ENCODE measurements at places on chromosomes 2 and 18. TPM values are rescaled to one million over a fixed set of nuclear protein-coding genes. Genes with fewer than 3 reads are reported as not detected.

DNA sequence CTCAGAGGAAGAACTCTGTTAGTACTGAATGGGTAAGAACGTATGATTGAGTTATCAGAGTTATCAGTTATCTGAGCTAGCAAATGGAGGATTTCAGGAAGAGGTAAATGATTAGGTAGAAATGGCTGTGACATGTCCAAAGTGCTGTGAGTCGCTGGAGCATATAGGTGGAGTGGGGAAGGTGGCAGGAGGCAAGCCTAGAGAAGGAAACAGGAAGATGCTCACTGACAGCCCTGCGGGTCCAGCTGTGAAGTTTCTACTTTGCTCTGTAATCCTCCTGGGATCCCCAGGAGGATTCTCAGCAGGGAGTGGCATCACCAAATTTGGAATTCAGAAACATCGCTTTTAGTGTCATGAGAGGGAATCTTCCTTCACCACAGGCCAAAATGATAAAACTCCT lies 52.0 kb downstream of the GYPC start:
- DNase-seq, result no peak

Gene WDR35
- total RNA-seq, result 16.4 TPM

Gene ATAD2B
- total RNA-seq, result 42.2 TPM

Gene CYRIA
- 16.7 TPM for total RNA-seq

DNA sequence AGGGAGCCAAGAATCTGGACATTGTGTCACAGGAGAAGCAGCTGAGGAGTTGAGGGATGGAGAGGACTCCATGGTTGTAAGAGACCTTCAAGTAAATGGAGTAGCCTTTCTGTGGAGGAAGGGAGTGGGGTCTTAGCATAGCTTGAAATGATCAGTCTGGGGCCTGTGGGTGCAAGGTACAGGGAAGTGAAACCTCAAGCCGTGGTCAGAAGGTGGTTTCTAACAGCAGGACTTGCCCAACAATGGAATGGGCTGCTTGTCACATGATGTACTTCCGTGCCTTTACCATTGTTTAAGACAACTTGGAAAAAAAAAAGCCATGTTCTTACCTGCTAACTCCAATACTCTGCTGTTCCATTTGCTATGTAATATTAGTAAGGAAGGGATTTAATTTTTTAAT lies 140.7 kb downstream of the LDLRAD4 start:
- no peak for DNase-seq

Gene MAB21L4
- not detected for total RNA-seq

DNA sequence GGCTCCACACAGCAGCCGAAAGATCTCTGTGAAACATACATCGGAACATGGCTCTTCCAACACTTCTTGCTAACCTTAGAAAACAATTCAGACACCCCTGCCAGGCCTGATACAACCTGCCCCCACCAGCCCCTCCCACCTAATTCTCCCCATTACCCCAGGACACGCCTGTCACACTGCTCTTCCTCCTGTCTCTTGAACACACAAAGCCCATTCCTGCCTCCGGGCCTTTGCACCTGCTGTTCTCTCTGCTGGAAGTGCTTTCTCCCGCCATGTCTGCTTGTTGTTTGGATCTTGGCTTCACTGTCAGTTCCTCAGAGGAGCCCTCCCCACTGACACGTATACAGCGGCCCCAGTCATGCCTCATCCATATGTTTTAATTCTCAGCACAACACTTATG lies 24.1 kb downstream of the CELF4 start:
- no peak for DNase-seq

DNA sequence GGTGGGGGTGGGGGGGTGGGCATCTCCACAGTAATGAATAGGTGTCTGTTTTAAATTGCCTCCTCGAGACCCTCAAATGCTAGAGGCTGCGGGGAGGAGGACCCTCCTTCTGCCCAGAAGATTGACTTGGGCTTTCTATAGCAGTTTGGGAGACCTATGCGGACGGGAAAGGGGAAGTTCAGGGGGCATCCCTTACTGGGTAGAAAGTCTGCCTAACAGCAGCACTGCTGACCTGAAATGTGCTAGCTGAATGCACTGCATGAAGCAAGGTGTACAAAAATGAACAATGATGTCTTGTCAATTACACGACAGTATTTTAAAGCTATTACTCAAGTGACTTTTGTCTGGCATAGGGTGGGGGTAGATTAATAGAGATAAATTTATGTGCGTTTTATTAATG lies 2.5 kb downstream of the DCC start:
- no peak for DNase-seq

DNA sequence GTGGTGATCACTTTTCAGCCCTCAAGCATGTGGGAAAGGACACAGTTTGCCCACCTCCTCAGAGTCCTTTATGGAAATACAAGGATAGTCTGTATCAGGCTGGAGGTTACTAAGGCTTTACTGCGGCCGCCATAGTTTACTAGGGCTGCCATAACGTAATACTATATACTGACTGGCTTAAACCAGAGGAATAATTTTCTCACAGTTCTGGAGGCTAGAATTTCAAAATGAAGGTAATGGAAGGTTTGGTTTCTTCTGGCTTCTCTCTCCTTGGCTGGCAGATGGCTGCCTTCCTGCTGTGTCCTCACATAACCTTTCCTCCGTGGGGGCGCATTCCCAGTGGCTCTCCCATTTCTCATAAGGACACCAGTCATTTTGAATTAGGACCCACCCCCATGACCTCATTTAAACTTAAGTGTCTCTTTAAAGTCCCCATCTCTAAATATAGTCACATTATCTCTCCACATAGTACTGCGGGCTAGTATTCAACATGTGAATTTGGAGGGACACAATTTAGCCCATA lies 12.5 kb upstream of the ATIC start:
- DNase-seq, result no peak

Gene CFAP53
- 0.98 TPM for total RNA-seq

GRCh38 chr2:233434666-233435330 lies 80.5 kb downstream of the DGKD start:
- peak; percentile 49 for DNase-seq

- no peak for DNase-seq
These were observed 84.3 kb downstream of the NEB start for GRCh38 chr2:151649966-151650365.

Gene GPR39
- total RNA-seq, result 0.31 TPM

DNA sequence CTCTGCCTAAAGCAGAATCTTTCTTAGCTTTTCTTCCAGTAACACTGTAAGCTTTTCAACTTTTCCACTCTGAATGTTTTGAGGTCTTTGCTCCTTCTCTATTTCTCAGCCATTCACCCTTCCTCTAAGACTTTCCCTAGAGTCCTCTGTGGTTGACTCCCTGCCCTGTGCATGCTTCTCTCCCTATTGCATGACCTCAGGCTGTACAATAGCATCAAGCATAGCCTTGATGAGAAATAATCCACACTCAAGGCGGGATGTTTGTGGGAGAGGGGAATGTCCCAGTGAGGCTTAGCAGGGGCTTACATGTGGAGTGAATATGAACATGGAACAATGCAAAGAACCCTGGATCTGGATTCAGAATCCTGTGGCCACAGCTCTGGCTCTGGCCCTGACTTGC lies 48.4 kb upstream of the IGFBP5 start:
- DNase-seq, result no peak

DNA sequence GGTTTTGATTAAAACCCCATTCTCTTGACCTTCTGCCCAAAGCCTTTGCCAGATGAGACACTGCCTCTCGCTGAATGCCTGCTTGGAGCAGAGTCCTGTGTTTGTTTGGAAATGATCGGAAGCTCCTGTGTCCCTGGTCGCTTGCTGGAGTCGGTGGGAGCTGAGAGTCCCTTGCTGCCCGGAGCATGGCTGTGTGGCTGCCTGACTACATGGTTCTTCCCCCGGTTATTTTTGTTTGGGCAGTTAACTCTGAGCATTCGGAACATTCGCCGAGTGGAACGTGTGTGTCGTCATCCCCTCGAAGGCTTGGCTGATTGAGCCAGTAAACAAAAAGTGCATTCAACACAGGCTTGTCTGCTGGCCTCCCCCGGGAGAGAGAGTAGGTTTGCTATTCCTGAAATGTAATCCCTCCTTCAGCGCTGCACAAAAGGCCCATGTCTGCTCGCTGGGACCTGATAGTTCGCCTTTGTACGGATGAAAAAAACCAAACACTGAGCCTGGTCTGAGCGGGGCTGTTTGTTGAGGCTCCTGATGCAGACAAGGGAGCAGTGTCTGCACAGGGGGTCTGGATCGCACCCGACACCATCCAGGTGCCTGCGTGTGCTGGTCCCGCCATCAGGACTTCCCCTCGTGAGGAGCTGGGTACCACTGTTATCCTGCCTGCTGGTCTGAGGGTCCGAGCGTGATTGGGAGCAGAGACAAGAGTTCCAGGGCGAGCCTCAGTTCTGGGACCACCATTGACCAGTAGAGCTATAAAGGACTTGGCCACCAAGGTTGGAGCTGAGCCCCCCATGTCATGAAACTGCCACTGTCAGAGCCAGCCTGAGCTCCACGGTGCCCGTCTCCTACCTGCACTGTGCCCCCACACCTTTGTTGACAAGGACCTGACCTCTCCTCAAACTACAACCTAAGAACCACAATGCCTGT lies 83.8 kb downstream of the AGAP1 start:
- peak; percentile 79 for DNase-seq

DNA sequence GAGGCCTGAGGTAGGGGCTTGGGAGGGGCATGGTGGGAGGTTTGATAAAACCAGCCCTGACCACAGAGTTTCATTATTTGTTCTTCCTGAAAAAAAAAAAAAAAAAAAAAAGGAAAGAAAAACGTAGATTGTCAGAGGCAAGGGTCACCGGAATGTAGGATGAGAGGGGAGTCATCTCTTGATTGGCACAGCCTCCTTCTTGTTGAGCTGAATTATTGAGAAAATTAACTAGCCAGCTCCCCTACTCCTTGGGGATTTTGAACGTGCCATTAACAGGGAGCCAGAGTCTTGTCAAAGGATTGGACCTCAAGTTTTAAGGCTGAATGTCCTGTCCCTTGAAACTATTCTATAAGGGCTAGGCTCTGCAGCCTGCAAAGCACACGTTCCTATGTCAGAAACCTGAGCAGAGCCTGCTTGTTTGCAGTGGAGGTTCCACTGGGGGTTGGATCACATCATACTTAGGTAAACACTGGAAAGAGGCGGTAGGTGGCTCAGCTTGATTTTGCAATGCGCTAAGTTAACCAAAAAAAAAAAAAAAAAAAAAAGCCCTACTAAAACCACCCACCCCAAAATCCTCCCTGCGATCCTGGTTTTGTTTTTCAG lies 2.3 kb downstream of the INHBB start:
- DNase-seq, result no peak

DNA sequence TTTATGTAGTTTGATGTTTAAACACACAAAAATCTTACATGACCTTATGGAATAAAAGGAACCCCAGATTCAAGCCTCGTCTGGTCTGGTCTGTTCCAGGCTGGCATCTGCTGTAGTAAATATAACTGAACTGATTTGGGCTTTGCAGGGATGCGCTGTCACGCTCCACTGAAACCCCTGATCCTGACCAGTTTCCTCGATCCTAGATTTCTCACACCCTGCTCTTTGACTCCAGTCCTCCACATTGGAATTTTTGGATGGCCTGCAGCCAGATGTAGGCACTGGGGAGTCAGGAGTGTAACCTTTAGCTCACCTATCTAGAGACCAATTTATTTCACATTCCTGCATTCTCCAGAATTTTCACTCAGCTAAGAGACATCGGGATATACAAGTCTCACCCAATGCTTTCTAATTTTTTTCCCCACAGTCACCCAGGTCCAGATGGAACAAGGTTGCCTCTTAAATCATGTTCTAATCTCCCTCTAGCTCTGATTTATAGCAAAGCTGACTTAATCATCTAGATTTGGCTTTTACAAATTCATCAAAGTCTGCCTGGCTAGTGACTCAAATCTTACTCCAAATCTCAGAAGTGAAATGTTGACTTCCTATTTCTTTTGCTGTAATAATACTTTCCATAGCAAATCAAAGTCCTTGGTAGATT lies 219.6 kb downstream of the CD226 start:
- DNase-seq, result no peak

Gene MARCO
- 22.0 TPM for total RNA-seq

Gene ELAC1
- total RNA-seq, result 6.3 TPM

Gene CDH19
- total RNA-seq, result 160 TPM

- DNase-seq, result no peak
These were observed 134.8 kb downstream of the SLC8A1 start for GRCh38 chr2:40317046-40317445.

Gene KDSR
- 118 TPM for total RNA-seq

- DNase-seq, result no peak
These were observed 59.7 kb downstream of the CYP1B1 start for GRCh38 chr2:38016219-38016618.

GRCh38 chr2:214593727-214594126 lies 182.9 kb downstream of the VWC2L start:
- DNase-seq, result no peak

Gene OSBPL6
- total RNA-seq, result 1.8 TPM

- DNase-seq, result peak; percentile 46
These were observed 58.6 kb upstream of the HS6ST1 start for GRCh38 chr2:128377071-128377910.

Gene L3MBTL4
- total RNA-seq, result 8.7 TPM

GRCh38 chr18:46676182-46676835 lies 19.3 kb upstream of the LOXHD1 start:
- DNase-seq, result no peak

- no peak for DNase-seq
These were observed 406.1 kb downstream of the LRATD1 start for GRCh38 chr2:15038366-15039364.

- DNase-seq, result no peak
These were observed 223.1 kb downstream of the PHLPP1 start for GRCh38 chr18:62938487-62938886.

DNA sequence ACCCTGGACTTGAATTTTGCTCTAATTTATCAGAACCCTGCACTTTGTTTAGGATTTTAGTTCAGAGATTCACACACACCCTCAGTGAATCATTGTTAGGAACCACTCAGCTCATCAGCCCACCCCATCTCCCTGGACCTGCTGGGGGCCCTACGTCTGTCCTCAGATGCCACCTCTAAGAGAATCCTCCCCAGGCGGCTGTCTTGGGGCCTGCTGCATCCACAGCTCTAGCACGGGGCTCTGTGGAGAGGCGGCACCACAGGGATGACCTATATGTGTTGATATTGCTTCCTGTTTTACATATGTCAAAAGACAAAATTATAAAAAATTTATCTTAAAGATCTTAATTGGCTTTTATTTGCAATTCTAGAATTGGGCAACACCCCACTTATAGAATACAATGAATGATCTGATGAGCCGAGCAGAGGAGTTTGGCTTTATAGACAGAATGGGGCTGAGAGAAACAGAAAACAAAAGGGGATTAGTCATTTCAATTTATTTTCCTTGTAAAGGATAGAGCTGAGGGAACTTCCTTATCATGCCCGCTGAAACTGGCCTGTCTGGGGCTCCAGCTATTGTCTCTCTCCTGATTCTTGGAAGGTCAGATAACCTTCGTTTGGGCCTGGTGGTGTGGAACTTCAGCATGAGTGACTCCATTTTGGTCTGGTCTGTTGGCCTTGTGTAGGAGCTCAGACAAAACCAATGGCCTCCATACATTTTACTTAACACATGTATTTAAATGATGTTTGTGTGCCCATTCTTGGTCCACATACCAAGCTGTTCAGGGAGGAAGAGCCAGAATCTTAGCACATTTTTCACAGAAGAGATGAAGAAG lies 1.4 kb downstream of the MYO7B start:
- DNase-seq, result no peak

- DNase-seq, result no peak
These were observed 177.9 kb downstream of the ALK start for GRCh38 chr2:29743516-29743915.

Gene MAPK4
- total RNA-seq, result 0.89 TPM

Gene PSMA8
- total RNA-seq, result not detected

All from sciatic nerve (tissue), 2 donors.